K562 (cell line): ENCODE measurements at places on chromosomes 13 and 19. TPM values are rescaled to one million over a fixed set of nuclear protein-coding genes. Genes with fewer than 3 reads are reported as not detected.

The CADM4 gene
- 1.9 and 2.3 TPM in 2 replicates for total RNA-seq

The NKG7 gene
- total RNA-seq, result 0.47 and 0.51 TPM in 2 replicates

The MEIS3 gene
- total RNA-seq, result 0.67 and 0.71 TPM in 2 replicates

The SMAD9 gene
- total RNA-seq, result 0.02 TPM in 1 of 2 replicates, not detected in the other

The AXL gene
- total RNA-seq, result 3.0 and 3.4 TPM in 2 replicates
